ENCODE measurements at places on chromosomes 11 and 22.
A peak's percentile ranks its signal among the peaks of the same experiment; 100 is the strongest.

DNA sequence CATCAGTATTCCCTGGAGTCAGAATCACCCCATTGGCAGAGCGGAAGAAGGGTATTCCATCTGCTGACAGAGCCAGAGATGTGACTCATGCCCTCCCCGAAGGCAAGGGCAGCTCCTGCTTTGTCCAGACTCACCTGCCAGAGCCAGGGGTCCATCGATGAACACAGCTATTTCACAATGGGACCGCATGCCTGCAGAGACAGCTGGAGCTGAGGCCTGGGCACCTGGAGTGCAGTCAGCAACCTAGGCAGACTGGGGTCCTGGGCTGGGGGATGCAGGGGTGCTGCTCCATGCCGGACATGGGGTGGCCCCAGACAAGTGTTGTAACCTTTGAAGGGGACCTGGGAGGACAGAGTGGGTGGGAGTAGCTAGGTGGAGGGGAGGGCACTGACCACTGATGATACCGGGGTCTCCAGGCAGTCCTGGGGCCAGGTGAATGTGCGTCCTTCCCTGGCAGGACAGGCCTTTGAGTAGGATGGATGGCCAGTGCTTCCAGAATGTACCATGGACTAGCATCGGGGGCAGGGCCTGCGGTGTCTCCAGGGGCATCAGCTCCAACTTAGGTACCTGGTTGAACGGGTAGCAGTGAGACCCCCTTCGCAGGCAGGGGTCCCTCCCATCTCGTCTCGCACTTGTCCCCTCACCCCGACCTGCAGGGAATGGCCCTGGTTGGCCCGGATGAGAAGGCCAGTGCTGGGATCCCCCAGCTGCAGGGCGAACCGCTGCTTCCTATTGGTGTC is 1.7 kb downstream of the TRPT1 start:
- DNase-seq = no peak

GRCh38 chr22:30822216-30823014 is 127.7 kb downstream of the OSBP2 start:
- DNase-seq = no peak

- DNase-seq = no peak
Observed at GRCh38 chr11:18526130-18526520, 617 bp downstream of the TSG101 start.

DNA sequence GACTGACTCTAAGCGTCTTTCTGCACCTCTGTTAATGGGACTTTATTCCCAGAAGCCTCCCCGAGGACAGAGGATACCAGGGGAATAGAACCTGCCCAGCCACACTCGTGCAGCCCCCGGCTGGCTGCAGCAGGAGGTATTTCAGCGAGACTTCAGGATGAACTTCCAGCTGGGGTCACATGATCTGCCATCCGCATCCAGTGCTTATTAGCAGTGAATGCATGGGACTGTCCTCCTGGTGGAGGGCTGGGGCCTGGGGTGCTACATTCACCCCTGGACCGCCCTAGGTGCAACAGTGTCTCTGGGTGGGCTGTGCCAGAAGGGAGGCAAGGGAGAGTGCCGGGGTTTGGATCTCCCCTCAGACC is 1.6 kb downstream of the DUSP8 start:
- DNase-seq = no peak

GRCh38 chr11:7457211-7457610 is 28.1 kb upstream of the OLFML1 start:
- DNase-seq = no peak

GRCh38 chr11:111836162-111836561 is 35.2 kb downstream of the ALG9 start:
- DNase-seq = no peak

GRCh38 chr11:47183031-47183856 is 3.0 kb downstream of the PACSIN3 start:
- DNase-seq = no peak

DNA sequence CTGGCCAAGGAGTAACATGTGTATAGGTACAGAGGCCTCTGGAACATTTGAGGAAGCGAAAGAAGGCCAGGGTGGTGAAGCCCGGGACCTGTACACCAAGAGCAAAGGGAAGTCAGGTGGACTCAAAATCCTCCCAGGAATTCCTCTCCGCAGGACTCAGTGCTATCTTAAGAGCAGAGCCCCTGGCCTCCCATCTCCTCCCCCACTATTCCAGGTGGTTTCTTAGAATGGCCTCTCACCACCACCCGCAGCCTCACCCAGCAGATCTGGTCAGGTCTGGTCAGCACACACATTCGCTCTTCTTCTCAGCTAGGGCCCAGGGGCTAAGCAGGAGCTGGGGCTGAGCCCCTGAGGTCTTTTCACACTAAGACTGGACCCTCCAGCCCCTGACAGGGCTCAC is 59.1 kb downstream of the SCGB1A1 start:
- no peak for DNase-seq

DNA sequence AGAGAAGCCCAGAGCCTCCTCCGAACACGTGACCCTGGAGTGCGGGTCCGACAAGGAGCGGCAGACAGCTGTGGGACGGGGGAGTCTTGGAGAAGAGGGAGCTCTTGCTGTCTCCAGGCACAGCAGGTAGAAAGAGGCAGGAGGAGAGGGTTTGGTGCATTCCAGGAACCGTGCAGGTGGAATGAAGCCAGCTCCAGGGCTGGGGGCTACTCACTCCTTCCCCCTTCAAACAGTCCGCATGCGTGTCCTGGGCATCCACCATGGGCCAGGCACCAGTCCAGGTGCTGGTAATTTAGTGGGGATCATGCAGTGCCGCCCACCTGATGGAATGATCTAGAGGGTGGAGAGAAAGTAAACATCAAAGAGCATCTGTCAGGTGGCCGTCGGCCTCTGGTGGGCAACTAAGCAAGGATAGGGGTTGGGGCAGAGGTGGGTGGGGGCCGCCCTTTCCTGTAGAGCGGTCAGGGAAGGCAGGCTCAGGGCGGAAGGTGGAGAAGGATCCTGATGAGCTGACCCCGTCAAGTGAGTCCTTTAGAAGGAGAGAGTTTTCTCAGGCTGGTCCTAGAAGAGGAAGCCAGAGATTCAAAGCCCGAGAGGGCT is 850.0 kb downstream of the TBC1D22A start:
- DNase-seq = no peak

GRCh38 chr22:43109921-43110443 is 568 bp upstream of the BIK start:
- DNase-seq = no peak

- peak; percentile 25 for DNase-seq
Observed at GRCh38 chr22:36409911-36410756, 22.4 kb upstream of the MYH9 start.

- DNase-seq = no peak
Observed at GRCh38 chr22:17988800-17989513, 35.4 kb downstream of the MICAL3 start.

DNA sequence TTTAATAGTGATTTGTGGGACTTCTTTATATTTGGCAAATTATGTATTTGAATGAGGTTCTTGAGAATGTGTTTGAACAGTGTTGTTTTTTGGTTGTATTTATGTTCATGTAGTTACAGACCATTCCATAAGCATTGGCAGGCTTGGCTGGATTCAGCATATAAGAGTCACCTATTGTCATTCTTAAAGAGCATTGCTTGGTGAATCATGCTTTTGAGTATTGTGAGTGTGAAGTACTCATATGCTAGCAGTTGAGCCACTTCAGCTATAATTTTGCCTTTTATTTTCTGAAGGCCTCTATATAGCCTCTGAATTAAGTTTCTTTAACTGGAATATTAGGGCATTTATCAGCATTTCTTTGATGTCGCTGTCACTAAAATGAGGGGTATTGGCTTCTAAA is 110.0 kb upstream of the GAL start:
- DNase-seq = no peak

- DNase-seq = no peak
Observed at GRCh38 chr22:39362271-39362670, 12.5 kb downstream of the SYNGR1 start.

- no peak for DNase-seq
Observed at GRCh38 chr11:119469506-119469905, 46.5 kb upstream of the THY1 start.

DNA sequence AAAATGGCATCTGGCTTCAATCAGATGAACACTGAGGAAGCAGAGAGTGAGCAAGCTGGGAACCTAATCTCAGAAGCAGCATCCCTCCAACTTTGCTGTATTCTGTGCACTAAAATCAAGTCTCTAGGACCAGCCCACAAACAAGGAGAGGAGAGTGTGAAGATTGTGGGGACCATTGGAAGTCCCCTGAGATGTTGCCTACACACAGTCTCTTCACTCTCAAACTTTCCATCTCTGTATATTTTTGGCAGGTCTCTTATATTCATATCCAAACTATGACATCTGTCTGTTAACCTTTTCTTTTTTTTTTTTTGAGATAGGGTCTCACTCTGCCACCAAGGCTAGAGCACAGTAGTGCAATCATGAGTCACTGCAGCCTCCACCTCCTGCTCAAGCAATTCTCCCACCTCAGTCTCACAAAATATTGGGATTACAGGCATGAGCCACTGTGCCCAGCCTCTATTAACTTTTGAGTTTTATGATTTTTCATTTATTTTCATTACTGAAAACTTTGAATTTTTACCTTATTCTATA is 1096.4 kb downstream of the TBC1D22A start:
- DNase-seq = no peak

- no peak for DNase-seq
Observed at GRCh38 chr11:105315287-105315686, 175.7 kb upstream of the CARD18 start.

GRCh38 chr22:36946421-36947158 is 33.2 kb downstream of the CSF2RB start:
- no peak for DNase-seq

- DNase-seq = no peak
Observed at GRCh38 chr22:29380856-29381255, 7.5 kb downstream of the AP1B1 start.

GRCh38 chr11:45037434-45038005 is 86.8 kb upstream of the TP53I11 start:
- no peak for DNase-seq

- DNase-seq = no peak
Observed at GRCh38 chr11:75133976-75134375, 16.9 kb upstream of the SLCO2B1 start.

DNA sequence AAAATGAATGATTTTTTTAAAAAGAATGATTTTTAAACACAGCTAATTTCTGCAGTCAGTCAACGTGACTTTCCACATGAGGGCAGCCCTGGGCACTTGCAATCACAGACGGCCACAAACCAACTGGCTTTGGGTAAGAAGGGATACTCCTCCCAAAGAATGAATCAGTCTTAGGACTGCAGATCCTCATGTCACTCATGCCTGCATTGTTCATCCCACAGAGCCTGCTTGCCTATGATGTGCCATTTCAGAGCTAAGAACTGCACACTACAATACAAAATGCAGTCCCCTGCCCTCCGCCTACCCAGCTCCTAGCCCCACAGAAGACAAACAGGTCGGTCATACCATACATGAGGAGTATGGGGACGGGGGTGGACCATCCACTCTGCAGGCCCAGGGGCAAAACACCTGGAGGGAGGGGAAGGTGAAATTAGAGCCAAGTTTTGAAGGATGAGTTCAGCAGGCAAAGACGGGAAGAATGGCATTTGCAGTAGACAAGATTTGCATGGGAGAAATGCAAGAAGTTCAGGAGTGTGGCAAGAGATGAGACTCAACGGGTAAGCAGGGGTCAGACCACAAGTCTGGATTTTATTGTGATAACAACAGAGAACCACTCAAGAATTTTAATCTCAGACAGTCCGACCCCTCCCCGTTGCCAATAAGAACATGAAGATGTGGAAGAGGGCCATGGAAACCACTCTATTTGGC is 24.7 kb downstream of the PACSIN2 start:
- no peak for DNase-seq
